GM13976 (cell line): ENCODE measurements at places on chromosomes 2 and 18.

DNA sequence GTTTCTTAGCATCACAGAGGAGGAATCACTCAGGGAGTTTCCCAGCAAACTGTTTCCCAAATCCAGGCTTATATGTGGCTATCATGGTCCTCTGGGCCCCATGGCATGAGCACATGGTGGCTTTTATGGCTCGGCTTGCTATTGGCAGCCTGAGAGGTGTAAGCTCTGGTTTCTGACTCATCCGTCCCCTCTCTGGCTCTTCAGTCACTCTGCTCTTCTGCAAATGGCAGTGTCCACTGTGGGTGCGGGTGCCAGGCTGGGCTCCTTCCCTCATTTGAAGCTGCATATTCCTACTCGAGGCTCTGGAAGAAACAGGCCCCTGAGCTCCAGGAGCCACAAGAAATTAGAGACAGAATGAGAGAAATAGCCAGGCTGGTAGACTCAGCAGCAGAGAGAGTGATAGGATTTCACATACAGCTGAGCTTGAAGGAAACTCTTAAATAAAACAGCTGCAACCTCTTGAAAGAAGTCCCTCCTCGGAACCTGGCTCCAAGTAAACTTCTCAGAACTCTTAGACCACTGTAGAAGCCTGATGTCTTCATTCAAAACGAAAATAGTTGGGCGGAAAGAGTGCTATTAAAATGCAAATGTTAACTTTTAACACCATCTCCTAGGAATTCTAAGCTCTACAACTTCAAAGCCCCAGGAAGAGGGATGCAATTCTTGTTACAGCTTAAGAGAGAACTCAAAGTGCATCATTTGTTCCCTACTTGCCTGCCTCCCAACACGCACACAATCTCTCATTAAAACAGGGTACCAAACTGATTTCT, 212.6 kb upstream of the SP5 start:
- DNase-seq = no peak

- DNase-seq = no peak
These were observed 307.3 kb upstream of the CNTNAP5 start for GRCh38 chr2:123717636-123718334.

- DNase-seq = no peak
These were observed 202.1 kb upstream of the UBE2E3 start for GRCh38 chr2:180778291-180778690.

- DNase-seq = no peak
These were observed 1500.6 kb upstream of the TMEFF2 start for GRCh38 chr2:193695367-193695766.

DNA sequence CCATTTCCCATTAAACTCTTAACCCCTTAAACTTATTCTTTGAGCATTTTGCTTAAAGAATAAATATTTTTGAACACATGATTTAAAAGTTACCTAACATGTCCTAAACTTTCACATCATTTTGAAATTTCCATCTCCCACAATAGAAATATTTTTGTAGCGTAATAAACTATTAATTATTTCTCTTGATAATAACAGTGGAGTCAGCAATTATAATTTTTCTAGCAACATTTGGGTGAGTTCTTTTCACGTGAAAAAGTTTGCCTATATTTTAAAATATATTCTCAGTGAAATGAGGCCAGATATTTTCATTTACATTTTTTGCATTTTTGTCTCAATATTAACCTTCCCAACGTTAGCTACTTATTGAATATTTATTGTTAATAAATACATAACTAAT, 320.4 kb upstream of the CRIM1 start:
- no peak for DNase-seq

DNA sequence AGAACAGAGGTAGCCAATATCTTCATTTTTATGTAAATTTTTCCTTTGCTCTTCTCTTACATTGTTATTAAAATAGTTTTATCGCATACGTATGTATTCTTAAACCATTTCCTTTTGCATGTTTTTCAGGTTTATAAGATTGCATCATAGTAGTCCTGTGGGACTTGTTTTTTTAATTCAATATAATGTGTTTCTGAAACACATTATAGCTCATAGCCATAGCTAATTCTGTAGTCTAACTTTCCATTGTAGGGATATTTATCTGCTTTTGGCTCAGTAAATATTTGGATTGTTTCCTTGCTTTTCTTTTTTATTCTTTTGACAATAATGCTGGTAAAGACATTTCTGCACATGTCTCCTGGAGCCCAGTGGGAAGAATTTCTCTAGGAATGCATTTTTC, 484.3 kb downstream of the PTPRM start:
- DNase-seq = no peak

- DNase-seq = no peak
These were observed 12.0 kb upstream of the CHRNA1 start for GRCh38 chr2:174776223-174776622.

DNA sequence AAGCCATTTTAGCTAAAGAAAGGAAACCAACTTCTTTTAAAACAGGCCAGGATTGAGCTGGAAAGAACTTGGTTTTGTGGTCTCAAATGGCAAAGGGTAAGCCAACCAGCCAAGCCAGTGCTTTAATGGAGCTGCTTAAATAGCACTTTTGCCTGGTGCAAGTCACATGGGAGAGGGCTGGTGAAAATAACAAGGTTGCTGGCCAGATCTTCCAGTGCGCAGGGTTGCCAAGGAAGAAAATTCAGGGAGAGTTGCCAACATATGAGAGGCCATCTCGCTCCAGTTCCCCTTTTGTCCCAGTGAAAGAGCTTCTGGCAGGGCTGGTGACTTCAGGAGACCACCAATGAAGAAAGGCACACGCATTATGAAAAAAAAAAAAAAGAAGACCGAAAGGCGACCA, 57.3 kb downstream of the IRS1 start:
- DNase-seq = no peak

- DNase-seq = no peak
These were observed 84.0 kb downstream of the LYPD6B start for GRCh38 chr2:149122516-149122915.

DNA sequence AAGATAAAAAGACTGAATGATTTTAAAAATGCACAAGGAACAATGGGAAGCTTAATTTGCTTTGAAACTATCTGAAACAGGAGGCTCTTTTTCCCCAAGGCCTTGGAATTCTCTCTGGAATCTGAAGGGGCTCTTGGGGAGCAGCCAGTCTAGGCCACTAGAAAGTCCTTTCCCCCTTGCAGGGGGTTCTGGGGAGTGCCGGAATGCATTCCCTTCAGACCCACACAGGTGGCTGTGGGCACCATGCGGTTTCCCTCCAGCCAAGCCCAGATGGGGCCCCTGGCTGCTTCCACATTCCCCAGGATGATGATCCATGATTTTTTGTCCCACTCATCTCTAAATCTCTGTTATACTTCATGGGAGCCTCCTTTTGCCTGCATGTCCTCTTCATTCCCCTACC, 10.7 kb downstream of the GPR45 start:
- DNase-seq = no peak

GRCh38 chr2:20430035-20430434, 16.8 kb upstream of the RHOB start:
- DNase-seq = no peak

DNA sequence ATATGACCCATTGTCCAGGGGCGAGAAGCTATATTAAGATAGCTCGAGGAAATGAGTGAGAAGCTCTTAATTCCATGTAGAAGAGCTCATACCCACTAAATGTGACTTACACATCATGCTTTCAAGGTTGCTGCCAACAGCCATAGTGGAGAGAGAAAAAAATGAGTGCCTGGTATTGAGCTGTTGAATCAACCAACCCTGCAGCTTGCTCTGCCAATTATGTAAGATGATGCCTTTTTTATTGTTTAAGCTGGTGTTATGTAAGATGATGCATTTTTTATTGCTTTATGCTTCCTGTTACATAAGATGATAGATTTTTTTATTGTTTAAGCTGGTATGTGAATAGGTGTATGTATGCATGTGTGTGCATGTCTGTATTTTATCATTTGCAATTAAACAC, 228.2 kb downstream of the CCDC178 start:
- no peak for DNase-seq

- DNase-seq = no peak
These were observed 94.9 kb downstream of the ARL6IP6 start for GRCh38 chr2:152813351-152813750.

DNA sequence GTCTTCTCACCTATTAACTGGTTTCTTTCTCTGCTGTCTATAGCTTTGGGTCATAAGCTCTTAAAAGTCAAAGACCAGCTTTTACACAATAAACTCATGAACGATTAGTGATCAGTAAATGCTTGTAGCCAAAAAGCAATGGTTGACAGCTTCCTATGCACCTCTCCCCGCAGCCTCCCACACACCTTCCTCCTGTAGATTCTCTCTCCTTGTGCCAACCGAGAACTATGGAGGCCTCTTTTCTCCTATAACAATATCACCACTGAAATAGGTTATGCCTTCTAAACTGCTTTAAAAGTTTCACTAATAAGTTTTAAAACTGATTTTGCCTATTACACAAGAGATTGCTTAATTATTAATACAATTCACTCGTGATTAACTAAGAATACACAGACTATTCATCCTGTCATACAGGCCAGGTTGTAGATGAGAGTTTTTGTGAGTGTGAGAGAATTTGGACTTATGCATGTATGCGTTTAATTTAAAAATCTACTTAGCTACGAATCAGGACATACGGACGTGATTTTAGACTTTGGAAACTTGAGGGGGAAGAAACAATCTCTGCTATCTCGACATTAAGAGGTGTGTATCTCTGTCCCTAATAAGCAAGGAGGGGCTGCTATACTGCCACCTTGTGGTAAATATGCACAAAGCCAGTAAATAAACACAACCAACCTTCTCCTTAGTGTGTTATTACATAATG, 229.1 kb upstream of the RBBP8 start:
- DNase-seq = peak; percentile 75

- DNase-seq = peak; percentile 71
These were observed 59.6 kb downstream of the LONRF2 start for GRCh38 chr2:100262555-100263320.

DNA sequence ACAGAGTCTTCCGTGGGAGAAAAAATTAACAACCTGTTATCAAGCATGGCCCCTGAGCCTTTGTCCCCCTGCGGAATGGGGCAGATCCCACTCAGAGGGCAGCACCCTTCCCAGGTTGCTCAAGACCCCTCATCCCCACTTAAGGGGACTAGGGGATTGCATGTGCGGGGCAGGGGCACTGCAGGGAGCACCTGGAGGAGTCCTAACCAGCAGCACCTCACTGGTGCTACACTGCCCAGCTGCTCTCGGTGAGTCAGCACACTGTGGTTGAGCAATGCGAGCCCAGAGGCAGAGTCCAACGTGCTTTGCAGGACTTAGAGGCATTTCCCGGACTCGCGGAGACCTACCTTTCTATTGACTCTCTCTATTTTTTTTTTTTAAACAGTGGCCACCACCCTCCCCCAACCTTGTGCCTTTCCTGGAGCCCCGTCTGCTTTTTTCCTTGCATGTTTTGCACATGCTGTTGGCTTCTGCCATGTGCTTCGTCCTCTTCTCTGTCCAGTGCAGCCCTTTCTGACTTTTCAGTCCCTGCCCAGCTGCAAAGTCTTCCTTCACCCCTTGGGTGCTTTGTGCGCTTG, 74.0 kb downstream of the IL1R2 start:
- DNase-seq = no peak

DNA sequence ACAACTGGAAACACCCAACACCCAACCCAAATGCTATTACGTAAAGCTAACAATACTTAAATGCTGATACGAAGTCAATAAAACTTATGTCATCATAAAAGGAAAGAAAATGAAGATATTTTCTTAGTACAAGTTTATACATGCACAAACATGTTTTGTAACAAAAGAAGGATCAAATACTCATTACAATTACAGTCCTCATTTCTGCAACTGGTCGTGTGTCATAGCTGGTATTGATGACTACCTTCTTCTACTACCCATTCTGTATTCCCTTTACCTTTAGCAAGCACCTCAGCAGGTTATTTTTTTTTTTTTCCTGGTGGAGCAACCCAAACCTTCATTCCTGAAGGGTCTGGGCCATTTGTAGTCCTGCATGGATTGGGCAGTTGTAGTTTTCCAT, 1298.5 kb downstream of the SUCLG1 start:
- DNase-seq = no peak

DNA sequence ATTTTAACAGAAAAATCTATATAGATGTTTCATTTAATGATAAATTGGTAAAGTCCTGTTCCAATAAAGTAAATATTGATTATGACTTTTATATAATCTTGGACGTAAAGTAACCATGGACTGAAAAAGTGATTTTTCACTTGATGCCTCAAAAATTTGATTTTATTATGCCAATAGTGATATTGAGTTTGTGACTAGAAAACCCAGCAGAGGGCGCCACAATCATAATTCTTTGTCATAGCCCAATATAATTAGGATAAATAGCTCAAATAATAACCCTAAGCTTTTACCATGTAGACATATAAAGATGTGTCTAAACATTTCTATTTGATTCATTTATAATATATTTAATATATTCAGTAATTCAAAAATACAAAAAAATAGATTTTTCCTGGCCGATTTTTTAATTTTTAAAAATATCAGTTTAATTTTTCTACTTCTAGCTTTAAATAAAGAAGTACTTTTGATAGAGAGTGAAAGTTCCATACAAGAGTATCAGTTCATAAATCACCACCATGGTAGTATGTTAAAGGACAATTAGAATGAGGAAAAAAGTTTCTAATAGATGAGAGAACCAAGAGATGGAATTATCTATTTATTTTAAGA, 30.7 kb downstream of the CAMKMT start:
- peak; percentile 15 for DNase-seq

- DNase-seq = no peak
These were observed 20.4 kb upstream of the TMEM247 start for GRCh38 chr2:46458763-46459500.

- DNase-seq = no peak
These were observed 58.2 kb downstream of the ITGB6 start for GRCh38 chr2:160141912-160142311.

- DNase-seq = no peak
These were observed 64.8 kb downstream of the PDCL3 start for GRCh38 chr2:100627330-100628300.

GRCh38 chr2:46430413-46430812, 49.0 kb upstream of the TMEM247 start:
- DNase-seq = no peak

- DNase-seq = peak; percentile 70
These were observed 476 bp downstream of the STRN start for GRCh38 chr2:36965751-36966369.

- no peak for DNase-seq
These were observed 285.8 kb downstream of the TMX3 start for GRCh38 chr18:68429111-68429510.

- no peak for DNase-seq
These were observed 133.7 kb downstream of the RHBDD1 start for GRCh38 chr2:226969417-226970080.
